ENCODE measurements at places on chromosomes 5 and 9.

- no peak for DNase-seq
Observed at GRCh38 chr9:125089331-125089730, 54.0 kb downstream of the SCAI start.

GRCh38 chr5:2995035-2995434 is 243.6 kb upstream of the IRX2 start:
- no peak for DNase-seq

- no peak for DNase-seq
Observed at GRCh38 chr9:91415290-91415689, 8.3 kb downstream of the NFIL3 start.

DNA sequence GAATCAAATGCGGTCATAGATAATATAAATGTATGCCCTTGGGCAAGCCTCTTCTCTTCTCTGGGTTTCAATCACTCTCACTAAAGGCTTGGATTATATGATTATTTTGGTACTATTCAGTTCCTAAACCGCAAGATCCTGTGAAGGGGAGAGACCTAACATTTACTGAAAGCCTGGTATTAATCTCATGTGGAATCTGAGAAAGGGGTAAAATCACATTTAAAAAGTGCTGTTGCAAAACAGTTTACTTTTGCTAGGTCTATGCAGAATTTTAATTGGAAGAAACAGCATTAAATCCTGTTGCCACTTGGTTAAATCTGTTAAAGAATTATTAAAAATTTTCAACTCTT is 50.7 kb downstream of the SLC44A1 start:
- no peak for DNase-seq

DNA sequence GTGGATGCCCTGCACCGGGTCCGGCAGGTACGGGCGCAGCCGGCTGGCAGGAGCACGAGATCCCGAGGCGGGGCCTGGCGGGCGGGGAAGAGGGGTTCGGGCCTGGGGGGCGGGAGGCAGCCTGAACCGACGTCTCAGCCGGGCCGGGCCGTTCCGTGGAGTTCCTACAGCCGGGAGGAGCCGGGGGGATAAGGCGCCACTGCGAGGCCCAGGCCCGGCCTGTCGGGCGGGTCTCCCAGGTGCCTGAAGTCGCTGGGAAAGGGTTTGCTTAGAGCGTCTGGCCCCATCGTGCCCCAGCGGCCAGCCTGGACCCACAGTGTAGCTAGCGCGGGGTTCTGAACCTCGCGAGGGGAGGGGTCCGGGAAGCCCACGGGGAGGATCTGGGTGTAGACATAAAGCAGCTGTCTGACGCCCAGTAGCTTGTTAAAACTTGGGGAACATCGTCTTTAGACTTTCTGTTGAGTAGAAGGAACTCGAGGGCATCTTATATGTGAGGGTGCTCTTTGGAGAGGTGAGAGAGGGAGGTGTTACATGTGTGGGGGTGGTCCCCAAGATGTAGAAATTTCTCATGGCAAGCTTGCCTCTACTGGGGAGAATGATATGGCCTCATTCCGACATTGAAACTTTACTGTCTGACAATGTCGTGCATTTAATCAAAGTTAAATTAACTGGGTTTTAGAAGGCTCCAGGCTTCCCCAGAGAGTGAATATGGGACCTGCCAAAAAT is 524 bp downstream of the FUBP3 start:
- DNase-seq: no peak

GRCh38 chr5:62168506-62169281 is 137.3 kb upstream of the KIF2A start:
- no peak for DNase-seq

DNA sequence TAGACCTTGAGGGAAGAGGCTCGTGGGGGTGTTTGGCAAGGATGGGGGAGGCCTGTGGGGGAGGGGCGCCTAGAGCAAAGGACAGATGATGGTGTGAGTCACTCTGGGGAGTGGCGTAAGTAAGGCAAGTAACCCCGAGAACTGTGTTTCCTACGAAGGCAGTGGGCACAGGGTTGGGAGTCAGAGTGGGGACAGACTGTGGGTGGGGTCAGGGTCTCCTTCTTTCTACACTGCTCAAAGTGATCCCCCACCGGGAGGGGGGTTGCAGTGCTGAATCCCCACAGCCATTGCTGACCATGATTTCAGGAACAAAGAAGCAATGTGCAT is 136.8 kb downstream of the TENT4A start:
- DNase-seq: no peak

- no peak for DNase-seq
Observed at GRCh38 chr5:40165106-40165788, 514.5 kb upstream of the PTGER4 start.

GRCh38 chr9:4196886-4197285 is 103.0 kb downstream of the GLIS3 start:
- no peak for DNase-seq

DNA sequence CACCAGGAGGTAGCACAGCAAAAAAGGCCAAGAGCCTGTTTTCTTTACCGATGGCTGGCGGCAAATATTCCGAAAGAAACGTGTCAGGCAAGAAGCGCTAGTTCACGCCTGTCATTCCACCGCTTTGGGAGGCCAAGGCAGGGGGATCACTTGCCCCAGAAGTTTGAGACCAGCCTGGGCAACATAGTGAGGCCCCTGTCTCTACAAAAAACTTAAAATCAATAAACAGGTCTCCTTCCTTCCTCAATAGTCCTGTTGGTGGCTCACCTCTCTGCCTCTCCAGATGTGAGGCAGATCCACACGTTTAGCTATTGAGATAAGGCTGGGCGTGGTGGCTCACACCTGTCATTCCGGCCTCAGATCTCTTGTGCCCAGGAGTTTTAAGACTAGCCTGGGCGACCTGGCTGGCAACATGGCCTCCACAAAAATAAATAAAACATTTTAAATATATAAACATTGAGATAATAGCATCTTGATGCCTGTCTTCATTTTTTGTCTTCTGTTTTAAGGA is 1.3 kb upstream of the TMEM250 start:
- no peak for DNase-seq

GRCh38 chr5:172505403-172505759 is 51.1 kb upstream of the SH3PXD2B start:
- DNase-seq: no peak

GRCh38 chr5:56019306-56020272 is 24.8 kb upstream of the IL6ST start:
- DNase-seq: peak; percentile 62

GRCh38 chr5:53785924-53786323 is 225.5 kb downstream of the NDUFS4 start:
- DNase-seq: no peak

DNA sequence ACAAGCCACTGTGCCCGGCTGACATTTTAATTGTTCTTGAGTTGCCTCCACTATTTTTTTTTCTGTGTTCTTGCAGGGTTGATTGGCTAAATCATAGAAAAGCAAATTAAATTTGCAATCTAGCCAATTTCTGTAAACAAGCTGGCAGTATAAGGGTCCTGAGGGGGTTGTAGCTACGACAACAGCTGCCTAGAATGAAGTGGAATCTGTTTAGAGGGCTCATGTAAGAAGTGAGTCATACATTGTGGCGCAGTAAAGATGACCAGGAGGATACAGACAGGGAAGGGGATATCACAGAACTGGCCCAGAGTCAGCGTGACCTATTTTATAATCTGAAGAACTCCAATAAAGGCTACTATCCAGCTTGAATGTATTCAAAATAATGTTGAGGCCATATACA is 82.2 kb upstream of the TLE1 start:
- peak; percentile 27 for DNase-seq

GRCh38 chr5:155461304-155461703 is 447.7 kb downstream of the KIF4B start:
- DNase-seq: no peak

DNA sequence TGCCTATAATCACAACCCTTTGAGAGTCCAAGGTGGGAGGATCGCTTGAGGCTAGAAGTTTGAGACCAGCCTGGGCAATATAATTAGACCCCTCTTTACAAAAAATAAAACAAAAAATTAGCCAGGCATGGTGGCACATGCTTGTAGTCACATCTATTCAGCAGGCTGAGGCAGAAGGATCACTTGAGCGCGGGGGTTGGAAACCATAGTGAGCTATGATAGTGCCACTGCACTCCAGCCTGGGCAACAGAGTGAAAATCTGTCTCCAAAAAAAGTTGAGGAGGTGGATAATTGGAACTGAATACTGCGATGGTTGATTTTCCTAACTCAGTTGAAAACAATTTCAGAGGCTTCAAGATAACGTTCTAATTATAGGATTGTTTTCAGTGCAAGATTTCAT is 52.6 kb downstream of the EDIL3 start:
- DNase-seq: no peak

DNA sequence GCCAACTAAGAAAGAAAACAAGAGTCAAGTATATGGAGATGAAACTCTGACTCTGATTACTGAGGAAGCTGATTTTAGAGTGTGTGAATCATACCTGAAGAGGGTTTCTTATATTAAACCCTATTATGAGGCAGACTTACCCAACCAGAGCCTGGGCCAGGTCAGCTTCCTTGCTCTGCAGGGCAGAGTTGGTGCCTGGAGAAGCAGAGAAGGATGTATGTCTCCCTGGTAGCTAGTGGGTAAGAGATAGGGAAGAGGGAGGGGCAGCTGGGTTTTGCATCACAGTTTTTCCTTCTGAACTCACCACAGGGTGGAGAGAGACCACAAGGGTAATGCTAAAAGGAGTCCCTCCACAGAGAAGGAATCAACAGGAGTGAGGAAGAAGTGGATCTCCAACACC is 104.1 kb downstream of the CMYA5 start:
- DNase-seq: no peak

DNA sequence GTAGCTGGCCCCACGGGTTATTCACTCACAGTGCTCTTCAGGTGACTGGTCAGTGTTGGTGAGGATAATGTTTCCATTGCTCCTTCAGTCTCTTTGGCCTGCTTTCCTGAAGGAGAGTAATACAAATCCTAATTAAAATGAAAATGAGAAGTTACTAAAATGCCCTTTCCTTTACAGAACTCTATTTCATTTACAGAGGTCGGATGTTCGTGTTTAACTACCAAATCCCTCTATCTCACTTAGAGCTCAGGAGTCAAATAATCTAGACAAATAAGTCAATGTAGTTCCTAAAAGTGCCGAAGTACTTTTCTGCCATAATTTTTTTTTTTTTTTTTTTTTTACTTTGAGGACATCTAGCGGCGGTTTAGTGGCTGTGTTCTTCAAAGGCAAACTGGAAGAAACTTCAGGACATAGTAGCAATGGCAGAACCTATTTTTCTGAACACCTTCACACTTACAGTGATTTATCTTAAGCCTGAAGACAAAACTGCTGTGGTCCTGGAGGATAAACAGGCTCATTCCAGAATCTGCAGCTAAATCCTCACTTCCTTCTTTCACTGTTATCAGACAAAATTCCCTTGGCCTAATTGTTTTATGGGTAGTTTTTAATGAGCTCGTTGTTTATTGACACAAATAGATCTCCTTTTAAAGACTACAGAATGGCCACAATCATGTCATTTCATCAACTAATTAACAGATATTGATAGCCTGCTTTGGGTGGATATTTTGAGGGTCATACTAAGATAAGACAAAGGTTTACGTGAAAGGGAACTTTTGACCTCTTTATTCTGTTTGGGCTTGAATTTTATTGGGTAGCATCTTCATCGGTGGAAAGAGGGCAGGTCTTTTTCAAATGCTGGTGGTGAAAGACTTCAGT is 207.6 kb upstream of the DMRTA1 start:
- no peak for DNase-seq

DNA sequence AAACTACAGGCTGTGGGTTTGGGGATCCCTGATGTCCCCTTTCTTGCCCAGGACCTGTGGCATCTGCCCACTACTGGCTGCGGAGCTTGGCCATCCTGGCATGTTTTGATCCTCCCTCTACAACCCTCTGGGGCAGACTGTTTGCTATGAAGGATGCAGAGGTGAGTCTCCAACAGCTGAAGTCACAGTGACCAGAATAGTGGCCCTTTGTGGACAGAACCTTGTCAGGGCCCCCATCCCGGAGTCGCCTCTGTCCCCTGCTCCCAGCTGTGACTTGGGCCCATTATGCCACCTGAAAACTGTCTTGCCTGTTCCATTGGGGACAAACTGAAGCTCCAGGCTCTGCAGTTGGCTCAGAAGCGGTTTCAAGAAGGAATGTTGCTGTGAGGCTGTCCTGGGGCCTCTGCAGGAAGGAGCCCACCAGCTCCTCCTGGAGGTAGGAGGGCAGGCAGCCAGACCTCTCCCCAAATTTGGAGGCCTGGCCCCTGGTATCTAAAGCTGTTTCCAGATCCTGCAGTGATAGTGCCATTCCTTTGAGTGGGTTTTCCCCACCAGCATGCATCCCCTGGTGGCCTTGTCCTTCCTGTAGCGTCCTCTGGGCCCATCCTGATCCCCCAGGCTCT is 93.3 kb downstream of the BARX1 start:
- no peak for DNase-seq

- no peak for DNase-seq
Observed at GRCh38 chr5:172729588-172729987, 41.4 kb downstream of the DUSP1 start.

DNA sequence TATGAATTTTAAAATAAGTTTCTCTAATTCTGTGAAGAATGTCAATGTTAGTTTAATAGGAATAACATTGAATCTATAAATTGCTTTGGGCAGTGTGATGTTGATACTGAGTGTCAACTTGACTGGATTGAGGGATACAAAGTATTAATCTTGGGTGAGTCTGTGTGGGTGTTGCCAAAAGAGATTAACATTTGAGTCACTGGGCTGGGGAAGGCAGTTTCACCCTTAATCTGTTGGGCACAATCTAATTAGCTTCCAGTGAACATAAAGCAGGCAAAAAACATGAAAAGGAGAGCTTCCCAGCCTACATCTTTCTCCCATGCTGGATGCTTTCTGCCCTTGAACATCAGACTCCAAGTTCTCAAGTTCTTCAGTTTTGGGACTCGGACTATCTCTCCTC is 832.0 kb upstream of the ARRDC3 start:
- no peak for DNase-seq

GRCh38 chr9:37555786-37556185 is 20.4 kb downstream of the FBXO10 start:
- DNase-seq: no peak

DNA sequence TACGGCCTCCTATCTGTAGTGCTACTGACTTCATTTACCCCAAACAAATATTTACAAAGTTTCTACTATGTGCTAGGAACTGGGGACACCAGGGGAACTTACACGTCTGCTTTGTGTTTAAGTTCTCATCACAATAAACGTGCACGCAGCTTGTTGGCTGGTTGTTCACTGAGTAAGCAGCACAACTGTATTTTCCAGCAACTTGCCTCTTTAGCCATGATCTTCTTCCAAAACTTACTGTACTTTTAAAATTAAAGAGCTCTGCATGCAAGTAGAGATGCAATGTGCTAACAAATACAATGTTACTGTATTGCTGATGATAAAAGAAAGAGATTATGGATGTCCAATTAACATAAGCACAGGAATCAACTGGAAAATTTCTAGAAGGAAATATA is 62.8 kb downstream of the RAPGEF1 start:
- no peak for DNase-seq

GRCh38 chr5:150045549-150045948 is 40.8 kb downstream of the CSF1R start:
- DNase-seq: no peak
